ENCODE measurements at places on chromosomes 16 and 17.

- DNase-seq: no peak
Measured at GRCh38 chr16:67406111-67406971, 9.9 kb downstream of the ZDHHC1 start.

DNA sequence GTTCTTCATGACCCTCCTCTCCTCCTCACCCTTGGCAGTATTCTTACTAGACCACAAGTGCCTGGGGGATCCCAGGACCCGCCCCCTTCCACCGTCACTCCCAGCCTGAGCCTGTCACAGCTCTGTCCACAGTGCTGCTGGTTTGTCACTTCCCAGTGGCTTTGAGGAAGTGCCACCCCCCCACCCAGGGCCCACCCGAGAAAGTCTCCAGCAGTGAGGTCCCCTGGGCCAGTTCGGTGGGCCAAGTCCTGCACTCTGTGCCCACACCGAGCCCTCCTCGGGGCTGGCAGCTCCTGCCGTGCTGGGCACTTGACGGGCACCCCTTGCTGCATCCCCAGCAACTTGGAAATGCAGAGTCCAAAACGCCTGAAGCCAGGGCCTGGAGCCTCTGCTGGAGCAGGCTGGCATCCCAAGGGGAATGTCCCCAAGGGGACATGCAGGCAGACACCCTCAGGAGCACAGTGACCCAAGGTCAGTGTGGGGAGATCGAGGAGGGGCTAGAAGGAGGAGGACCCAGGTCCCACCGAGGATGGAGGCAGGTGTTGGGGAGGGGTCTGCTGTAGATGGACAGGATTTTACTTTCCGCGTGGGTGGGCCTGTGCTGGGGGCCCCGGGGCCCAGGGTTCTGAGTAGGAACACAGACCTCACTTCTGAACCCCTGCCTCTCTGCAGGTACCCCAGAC lies 15.5 kb downstream of the MMP15 start:
- no peak for DNase-seq

DNA sequence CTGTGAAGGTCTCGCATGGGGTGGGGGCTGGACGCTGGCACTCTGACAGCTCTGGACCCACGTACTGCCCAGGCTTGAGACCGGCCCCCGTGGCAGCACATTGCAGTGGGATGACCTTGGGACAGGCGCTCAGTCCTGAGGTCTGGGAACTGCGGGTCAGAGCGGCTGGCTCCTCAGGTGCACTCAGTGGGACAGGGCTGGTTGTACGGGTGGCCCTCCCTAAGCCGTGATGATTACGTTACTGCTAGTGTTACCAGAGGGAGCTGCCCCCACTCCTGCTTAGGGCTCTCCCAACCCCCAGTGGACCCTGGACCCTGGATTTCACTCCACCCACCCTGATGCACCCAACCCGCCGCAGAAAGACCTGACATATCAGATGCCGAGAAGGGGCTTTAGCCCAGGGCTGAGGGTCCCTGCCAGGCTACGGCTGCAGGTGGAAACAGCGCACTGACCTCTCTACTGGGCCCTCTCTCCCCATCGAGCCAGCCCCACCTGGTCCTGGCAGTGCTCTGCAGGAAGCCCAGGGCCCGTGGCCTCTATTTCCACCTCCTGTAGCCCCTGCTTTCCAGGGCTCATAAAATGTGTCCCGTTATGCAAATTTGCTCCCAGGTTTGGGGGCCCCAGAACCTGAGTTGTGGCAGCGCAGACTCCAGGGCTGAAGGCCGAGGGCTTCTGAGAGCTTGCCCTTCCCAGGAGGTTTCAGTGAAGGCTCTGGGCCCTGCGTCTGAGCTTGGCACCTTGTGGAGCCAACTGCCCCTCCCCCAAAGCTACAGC lies 77.2 kb downstream of the RTN4RL1 start:
- DNase-seq: no peak

GRCh38 chr17:81428121-81428515 lies 32.9 kb downstream of the BAHCC1 start:
- no peak for DNase-seq

DNA sequence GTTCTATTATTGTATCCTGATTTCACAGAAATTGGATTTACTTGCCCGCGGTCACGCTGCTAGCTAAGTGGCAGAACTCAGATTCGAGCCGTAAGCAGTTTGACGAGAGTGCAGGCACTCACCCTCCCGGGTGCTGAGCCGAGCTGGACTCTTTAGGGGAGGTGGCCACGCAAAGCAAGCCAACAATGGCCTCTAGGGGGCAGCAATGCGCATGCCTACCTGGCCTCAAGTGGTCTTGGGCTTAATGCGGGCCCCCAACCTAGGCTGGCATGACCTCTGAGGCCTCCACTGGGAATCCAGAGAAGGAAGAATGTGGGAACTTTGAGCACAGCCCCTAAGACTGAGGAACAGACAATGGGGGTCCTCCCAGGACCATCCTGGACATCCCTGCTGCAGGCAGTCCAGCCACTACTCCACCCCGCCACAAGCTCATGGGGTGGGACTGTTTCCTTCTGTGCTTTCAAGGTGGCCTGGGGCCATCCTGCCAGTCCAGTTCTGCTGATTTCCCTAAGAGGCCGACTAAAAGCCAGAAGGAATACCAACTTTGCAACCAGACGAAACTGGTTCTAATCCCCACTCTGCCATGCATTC lies 276.5 kb downstream of the XYLT1 start:
- no peak for DNase-seq

DNA sequence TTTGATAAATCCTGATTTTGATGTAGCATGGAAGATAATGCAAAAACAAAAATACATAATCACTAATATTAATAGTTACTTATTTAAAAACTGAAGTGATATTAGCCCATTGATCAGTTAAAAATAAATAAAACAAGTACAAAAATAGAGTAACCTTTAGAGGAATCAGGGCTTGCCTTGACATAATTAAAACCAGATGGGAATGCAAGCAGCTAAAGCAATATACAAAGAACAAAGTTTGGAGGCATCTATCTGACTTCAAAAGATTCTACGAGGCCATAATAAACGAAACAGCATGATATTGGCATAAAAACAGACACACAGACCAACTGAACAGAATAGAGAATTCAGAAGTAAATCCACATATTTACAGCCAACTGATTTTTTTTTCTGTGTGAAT lies 15.0 kb upstream of the HEATR3 start:
- no peak for DNase-seq

GRCh38 chr16:51949282-51949681 lies 597.7 kb downstream of the TOX3 start:
- no peak for DNase-seq

DNA sequence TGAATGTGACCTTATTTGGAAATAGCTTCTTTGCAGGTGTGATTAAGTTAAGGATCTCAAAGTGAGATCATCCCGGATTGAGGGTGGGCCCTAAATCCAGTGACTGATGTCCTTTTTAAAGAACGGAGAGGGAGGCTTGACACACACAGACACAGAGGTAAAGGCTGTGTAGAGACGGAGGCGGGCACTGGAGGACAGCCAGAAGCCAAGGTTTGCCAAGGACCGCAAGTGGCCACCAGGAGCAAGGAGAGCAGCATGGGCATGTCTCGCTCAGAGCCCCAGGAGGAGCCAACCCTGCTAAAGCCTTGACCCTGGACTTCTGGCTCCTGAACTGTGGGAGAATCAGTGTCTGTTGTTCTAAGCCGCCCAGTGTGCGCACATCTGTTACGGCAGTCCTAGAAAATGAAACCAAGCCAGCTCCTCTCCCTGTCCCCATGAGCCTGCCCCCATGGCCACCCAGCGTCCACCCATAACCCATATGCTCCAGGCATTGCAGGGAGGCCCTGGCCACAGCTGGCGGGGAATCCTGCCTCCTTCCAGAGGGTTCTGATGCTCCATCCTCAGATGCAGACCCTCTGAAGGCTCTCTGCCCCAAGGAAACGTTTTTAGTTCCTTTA lies 15.2 kb downstream of the CNGB1 start:
- DNase-seq: no peak

DNA sequence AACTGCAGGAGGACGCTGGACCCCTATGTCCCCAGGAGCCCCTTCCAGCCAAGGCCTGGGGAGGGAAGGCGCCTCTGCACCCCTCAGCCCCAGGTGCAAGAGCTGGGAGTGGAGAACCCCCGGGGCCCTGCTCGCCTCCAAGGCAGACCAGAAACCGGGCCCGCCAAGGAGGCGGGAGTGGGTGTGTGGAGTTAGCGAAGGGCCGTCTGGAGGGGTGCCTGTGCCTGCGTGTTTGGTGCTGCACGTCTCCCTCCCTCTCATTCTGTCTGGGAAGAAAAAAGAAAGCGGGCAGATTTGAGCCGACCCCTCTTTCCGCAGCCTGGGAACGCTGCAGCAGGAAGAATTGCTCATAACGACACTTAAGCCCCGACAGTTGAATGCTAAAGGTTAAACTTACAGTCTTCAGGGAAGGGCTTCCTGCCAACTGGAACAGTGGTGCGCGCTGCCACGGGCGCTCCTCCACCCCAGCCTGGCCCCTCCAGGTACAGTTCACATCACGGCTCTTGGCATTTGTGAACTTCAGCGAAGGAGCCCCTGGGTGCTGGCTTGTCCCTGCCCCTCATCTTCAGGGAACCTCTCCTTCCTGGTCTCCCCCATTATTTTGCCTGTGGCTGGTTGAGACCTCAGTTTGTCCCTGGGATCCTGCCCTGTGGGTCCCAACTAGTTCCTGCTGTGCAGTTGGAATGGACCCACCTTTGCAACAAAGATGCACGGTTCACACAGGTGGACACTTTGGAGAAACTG lies 19.2 kb upstream of the ZFHX3 start:
- no peak for DNase-seq

GRCh38 chr17:48571024-48571818 lies 6.9 kb downstream of the HOXB4 start:
- DNase-seq: no peak

DNA sequence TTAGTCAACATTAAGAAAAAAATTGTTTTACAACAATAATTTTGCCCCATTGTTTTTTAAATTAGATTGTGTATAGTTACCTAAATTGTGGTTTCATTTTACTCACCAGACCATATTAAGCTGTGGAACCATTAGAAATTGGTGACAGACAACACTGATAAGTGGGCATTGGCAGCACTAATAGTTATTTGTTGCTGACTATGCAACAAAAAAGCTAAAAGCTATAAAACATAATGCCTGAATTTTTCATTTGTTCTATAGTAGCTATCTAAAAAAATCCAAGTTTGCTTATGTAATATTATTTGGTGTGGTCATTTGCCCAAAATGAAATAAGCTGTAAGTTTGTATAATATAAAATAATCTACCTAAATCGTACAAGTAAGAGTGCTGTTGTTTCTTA lies 13.7 kb upstream of the VWA3A start:
- no peak for DNase-seq

Measured in cortex of kidney (tissue), 1 donor.